ENCODE measurements at places on chromosomes 16 and 17.

DNA sequence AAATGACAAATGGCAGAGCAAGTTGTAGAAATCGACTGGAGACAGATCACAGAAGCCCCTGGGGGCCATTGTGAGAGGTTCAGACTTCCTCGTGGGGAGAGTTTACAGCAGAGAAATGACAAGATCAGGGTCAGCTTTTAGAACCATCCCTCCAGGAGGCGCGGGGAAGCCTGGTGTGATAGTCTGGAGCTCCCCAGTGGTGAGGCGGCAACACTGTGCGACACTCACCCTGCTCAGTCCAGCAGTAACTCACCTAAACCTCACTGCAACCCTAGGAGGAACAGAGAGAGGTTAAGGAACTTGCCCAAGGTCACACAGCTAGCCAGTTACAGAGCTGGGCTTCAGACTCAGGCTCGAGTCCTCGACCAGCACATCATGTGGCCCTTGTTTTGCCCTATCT lies 123.4 kb upstream of the IRX3 start:
- DNase-seq: no peak

DNA sequence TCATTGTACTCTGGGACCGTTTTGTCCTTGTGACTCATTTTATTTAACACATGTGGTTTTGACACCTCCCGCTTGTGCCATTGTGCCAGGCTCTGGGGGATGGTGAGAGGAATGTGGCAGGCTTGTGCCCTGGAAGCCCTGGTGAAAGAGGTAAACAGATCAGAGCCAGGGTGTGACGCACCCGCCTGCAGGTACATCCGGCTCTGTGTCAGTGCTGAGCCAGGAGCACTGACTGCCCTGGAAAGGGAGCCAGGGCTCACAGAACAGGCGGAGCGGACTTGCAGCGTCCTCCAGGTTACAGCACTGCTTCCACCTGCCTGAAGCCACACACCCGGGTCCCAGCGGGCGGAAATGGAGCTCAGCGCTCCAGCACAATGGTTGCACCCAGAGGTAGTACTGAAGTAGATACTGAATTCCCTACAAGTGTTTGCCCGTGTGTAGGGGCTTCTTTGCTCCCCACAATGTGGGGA lies 30.6 kb downstream of the CDRT15 start:
- DNase-seq: peak; percentile 61

DNA sequence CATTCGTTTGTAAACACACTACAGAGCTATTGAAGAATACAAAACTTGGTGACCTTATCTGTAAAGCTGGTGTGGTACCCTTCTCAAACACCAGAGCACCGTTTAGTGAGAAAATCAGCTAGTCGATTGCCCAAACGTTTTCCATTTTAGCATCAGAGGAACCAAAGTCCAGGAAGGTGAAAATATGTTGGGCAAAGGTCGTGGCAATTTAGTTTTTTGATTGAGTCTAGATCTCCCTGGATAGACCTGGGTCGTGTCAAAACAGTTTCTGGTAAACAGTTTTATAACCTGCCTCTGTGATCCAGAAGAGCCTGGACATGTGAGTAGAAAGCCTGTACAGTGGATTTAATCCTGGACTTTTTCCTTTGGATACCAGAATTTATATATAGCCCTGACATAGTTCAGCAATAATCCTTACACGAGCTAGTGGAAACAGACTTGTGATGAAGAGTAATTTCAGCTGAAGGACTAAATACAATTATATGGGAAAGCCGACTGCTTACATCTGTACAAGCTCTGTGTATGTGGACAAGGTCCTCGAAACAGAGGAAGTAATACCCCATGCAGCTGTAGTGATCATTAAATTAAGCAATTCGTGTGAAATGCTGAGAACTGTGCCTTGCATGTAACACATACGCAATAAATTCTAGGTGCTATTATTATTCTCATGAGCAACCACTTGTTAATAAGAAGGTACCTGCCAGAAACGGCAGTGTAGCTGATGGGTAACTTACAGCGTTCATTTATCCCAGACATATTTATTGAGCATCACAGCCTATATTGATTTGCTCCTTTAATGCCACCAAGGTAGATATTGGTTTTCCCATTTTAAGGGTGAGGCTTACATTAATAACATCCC lies 72.5 kb downstream of the MAP2K6 start:
- no peak for DNase-seq

GRCh38 chr17:76657505-76658241 lies 14.1 kb upstream of the ST6GALNAC1 start:
- no peak for DNase-seq

DNA sequence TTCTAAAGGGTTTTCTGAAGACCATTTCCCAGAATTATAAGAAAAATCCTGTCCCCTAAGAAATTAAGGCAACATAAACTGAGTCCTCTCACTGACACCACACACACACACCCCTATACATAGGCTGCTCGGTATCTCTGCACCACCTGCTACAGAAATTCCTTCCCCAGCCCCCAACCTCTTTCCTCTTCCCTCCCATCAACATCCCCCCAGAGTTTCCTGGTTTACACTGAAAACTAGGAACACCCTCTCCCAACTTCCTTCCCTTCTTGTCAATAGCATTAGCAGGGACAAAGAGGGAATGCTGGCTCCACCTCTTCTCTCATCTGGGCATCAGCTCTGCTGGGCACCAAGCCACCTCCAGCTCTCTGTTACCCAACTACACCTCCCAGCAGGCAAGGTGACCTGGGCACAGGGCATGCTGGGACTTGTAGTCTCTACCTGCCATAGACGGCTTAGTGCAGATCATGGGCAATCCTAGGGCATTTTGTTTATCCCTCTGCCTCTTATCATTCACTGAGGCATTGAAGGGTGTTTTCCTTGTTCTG lies 15.7 kb downstream of the CAVIN1 start:
- peak; percentile 30 for DNase-seq

DNA sequence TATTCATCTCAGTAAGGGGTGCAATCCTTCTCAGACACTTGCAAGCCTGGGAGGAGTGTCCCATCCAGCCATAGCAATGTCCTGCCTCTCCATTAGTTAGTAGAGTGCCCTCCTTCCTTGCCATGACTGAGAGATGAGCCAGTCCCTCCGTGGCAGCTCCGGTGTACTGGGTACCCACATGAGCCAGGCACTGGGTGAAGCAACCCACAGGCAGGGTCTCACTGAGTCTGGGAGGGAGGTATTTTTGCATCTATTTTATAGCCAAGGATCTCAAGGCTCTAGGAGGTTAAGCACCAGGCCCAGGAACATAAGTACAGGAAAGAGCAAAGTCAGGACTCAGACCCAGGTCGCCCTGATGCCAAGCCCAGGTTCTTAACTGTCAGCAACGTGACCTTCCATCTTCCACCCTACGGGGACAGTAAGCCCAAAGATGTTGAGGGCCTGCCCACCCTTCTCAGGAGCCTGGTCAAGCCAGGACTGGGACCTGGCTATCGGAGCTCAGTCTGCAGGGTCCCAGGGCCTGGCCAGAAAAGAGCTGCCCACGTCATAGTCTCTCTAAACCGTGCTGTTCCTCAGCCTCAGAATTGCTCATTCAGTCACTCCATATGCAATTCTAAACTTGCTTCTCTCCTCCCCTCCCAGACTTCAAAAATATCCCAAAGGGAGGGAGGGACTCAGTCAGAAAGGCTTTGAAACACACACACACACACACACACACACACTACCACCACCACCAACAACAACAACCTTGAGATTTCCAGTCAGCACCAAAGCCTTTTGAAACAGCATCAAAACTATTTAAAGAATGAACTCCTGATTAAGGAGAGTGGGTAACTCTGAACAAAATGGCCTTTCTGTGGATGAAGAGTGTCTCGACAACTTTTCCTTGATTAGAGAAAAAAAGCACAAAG lies 16.6 kb downstream of the NOS2 start:
- no peak for DNase-seq

DNA sequence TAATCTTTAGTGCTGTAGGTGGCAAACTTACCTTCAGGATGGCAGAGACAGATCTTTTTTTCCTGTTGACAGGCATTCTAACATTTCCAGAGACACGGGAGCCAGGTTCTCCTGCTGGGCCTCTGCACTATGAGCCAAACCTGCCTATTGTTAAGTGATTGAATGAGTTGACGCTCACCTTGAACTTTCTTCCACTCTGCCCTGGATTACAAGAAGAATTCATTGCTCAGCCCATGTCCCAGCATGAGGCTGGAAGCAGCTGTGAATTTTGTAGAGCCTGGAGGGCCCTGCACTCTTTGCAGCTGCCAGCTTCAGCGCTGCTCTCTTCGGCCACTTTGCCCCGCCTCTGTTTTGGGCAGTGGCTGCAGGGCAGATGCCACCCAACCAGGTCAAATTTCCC lies 9.4 kb upstream of the SLC7A5 start:
- no peak for DNase-seq

- DNase-seq: no peak
These were observed 7.1 kb downstream of the COL1A1 start for GRCh38 chr17:50194140-50194933.

Data from activated CD8-positive, alpha-beta memory T cell treated with anti-CD3 and anti-CD28 coated beads for 4 hours (primary cell).